ENCODE measurements at places on chromosomes 7 and 10.

DNA sequence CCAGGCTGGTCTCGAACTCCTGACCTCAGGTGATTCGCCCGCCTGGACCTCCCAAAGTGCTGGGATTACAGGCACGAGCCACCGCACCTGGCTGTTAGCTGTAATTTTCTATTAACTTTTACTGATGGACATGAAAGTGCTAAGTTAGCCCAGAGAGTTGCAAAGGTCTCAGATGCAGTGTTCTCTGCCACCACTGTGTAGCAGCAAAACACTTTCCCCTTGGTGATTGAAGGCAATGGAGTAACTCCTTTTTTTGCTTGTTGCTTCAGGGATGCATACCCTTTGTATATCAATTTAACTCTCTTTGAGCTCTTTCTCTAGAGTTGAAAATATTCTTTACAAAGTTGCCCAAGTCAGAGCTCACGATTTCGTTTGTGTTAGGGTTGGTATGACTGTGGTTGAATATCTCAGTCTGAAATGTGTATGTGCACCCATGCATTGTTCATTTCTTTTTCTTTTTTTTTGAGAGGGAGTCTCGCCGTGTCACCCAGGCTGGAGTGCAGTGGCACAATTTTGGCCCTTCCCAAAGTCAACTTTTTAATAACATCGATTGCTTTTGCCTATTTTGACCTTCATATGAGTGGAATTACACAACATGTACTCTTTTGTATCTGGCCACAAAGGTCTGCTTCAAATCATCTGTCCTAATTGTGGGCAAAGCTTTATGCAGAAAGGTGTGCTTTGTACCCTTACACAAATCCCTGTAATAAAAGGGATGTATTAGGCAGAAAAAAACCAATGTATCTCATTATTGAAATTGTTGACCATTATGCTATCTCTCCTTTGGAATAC lies 52.6 kb downstream of the GTF2I start:
- no peak for DNase-seq

DNA sequence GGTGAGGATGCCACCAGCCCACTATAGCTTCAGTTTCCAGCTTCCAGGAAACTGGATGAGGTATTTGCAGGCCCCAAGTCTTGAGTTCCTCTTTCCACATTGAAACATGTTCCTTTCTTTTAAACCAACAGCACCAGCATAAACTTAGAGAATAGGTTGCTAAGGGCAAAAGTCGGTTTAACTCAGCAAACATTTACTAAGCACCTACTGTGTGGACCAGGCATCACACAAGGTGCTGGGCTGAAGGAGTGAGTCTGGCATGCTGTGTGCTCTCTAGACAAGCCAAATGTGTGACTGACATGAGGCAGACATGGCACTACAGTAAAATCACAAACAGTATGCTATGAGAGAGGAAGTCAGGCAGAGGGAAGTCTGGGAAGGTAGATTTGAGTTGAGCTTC lies 11.0 kb upstream of the RASSF4 start:
- DNase-seq, result no peak

DNA sequence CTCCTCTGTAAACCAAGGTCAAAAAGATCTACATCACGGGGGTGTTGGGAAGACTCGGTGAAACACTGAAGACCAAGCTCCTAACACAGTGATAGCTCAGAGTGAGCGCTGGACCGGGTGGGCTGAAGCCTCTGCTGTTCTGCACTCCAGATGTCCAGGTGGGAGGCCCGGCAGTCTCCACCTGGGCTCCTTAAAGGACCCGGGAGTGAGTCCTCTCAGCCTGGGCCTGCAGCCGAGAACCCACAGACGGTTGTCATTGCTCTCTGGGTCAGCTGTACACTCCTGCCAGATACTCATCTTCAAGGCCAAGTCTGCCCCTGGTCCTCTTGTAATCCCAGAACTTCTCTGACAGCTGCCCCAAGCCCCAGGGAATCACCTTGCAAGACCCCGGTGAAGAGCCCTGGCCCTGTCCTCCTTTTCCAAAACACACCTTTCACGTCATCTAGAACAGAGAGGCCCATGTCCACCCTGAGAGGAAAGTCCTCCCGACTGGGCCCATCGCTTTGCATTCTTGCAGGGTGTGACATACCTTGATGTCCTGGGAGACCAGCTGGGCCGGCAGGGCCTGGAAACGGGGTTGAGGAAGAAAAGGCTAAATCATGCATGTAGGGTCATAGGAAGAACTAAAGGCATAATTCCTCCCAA lies 43.7 kb downstream of the COL17A1 start:
- DNase-seq, result no peak

DNA sequence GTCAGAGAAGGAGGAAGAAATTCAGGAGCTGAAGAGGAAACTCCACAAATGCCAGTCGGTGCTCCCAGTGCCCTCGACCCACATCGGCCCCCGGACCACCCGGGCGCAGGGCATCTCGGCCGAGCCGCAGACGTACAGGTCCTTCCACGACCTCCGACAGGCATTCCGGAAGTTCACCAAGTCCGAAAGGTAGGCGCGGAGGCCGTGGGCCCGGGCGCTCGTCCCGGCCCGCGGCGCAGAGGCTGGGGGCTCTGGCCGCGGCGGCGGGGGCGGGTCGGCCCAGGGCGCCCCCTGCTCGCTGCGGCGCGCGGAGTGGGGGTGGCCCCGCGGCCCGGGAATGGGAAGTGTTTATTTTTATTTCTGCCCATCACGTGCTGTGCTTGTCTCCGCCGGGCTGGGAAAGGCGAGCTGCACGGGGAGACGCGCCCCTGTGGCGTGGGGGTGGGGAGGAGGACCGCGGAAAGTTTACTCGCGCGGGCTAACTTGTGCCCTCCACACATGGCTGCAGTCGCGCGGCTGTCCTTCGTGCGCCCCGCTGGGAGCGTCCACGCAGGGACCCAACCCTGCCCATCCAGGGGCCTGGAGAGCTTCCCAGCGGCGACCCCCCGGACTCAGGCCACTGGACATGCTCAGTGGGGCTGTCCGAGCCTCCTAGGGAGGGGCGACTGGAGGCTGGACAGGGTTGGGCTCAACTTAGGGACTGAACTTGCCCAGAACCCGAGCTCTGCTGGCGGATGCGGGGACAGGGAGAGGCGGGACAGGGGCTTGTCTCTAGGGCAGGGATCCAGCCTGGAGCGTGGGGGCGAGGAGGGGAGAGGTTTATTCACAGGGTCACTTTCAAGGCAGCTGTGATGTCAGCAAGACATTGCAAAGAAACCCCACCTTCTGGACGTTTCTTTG lies 82.6 kb upstream of the PRKG1 start:
- DNase-seq, result no peak

- DNase-seq, result peak; percentile 43
Observed at GRCh38 chr7:149624006-149624405, 126.4 kb upstream of the ZNF746 start.

- DNase-seq, result no peak
Observed at GRCh38 chr7:27693794-27694193, 31.1 kb upstream of the HIBADH start.

GRCh38 chr10:98901441-98902110 lies 334.1 kb downstream of the HPSE2 start:
- no peak for DNase-seq

DNA sequence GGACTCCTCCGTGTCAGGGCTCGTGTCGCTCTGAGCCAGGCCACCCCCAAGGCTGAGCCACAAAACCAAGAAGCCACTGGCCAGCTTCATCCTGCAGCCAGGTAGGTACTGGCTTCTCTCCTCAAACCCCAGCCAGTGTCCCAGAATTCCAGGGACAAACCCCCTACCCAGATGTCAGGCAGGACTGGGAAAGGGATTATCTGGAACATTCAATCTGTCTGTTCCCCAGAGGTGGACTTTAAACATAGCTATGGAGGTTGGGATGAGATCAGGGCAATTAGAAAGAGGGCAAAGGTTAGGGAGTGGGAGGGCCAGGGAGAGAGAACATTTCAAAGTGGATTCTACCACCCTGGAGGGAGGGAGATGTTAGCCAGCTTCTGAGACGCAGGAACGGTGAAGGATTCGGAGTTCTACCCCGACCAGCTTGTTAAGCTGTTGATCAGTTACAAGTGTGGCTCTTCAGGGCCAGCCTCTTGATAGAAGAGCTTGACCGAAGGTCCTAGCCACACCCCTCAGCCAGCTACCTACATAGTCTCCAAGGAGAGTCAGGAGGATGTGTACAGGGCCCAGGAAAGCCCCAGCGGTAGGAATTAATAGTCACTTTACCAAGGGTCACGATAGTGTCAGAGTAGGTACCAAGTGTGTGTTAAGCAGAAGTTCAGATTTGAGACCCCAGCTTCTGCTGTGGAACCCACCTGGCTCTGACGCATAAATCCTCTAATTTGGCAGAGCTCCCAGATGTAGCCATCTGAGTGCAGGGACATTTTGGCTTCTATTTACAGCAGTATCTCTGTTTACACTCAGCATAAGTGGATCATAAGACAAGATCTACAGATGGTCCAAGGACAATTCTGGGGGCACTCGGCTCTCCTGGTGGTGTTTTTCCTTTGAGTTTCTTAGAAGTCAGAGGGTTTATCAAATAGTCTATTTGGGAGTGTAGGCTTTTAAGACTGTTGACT lies at the start of gene PLA2G12B:
PLA2G12B (minus strand) TSS at position 211 of the 959 bp plus-strand sequence; CDS start at position 90, 121 bp downstream.
- DNase-seq, result no peak

- DNase-seq, result no peak
Observed at GRCh38 chr7:74483402-74484336, 30.0 kb downstream of the GTF2IRD1 start.

GRCh38 chr10:27474741-27475140 lies 29.4 kb upstream of the RAB18 start:
- DNase-seq, result no peak

DNA sequence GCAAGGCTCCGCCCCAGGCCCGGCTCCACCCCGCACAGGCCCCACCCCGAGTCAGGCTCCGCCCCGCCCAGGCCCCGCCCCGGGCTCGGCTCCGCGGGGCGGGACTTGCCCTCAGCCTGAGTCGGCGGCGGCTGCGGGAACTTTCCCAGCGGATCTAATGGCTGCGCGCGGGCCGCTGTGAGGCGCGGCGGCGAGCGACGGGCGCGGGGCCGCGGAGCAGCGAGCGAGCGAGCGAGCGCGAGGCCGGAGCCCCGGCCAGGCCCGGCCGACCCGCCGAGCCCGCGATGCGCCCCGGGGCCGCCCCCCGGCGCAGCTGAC lies at the start of gene INPP5A:
INPP5A (plus strand) TSS at position 104 of the 318 bp plus-strand sequence. CDS start 310 bp downstream, outside the sequence.
- no peak for DNase-seq

DNA sequence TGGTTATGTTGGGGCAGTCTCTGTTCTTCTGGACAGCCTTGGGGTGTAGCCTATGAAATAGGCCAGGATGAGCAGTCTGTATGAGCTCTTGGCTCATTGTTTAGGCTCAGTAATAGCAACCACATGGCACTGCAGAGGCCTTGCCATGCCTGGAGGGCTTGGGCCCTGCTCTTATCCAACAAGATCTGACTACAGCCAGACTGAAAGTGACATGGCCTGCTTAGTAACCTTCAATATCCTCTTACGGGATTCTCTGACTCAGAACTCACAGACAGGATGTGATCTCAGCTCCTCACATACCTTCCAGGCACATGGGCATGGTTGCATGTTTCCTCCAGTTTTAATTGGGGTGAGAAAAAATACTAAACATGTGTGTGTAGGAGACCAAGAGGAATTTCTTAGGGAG lies 289.3 kb downstream of the PTEN start:
- no peak for DNase-seq

DNA sequence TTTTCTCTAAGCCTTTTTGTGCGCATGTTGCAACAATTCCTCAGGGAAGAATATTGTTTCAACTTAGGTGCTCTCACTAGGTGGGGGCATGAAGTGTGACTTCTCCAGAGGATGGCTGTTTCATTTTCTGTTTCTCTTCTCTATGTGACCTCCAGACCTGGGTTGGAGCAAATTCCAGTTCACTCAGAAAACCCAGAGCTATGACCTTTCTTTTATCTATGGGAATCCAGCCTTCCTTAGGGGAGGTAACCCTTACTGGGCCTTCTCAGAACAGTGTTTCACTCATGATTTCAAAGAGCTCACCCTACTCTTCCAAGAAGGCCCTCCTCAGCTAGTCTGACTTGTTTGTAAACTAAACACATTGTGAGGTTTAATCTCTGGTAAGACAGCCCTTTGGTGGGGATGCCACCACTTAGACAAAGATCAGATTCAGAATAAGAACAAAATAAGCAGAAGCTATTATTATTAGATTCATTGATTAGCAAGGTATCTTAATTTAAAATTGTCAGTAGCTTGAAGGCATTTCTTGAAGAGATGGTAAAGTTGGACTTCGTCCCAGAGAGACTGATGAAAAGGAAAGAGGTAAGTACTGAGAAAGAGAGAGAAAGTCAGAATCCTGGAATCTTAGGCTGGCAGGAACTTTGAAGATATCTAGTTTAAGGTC lies 16.6 kb upstream of the TAS2R60 start:
- DNase-seq, result no peak

Data from naive B cell (primary cell).